ENCODE measurements at places on chromosomes 3 and 15. TPM values are rescaled to one million over a fixed set of nuclear protein-coding genes. Genes with fewer than 3 reads are reported as not detected.

- H3K4me1 ChIP-seq: no peaks in the 10 kb centered on the region
- no peak for DNase-seq
- no peaks in the 10 kb centered on the region for H3K27me3 ChIP-seq
- no peak overlapping the region for H3K27ac ChIP-seq
Measured at GRCh38 chr3:117566926-117567325, 857.3 kb downstream of the TUSC7 start.

GRCh38 chr3:127819656-127820055, 2.7 kb downstream of the MGLL start:
- H3K4me1 ChIP-seq: peaks cover 73% of the 10 kb centered on the region

GRCh38 chr3:195893044-195893395, 15.3 kb downstream of the TNK2 start:
- DNase-seq: no peak
- peaks cover 30% of the 10 kb centered on the region for H3K4me1 ChIP-seq
- H3K4me3 ChIP-seq: no peak overlapping the region
- H3K27ac ChIP-seq: peak overlapping the region; percentile 63

GRCh38 chr15:65954289-65954741, 85.0 kb downstream of the RAB11A start:
- DNase-seq: no peak
- H3K4me3 ChIP-seq: no peak overlapping the region
- H3K36me3 ChIP-seq: no peaks in the 10 kb centered on the region
- H3K4me1 ChIP-seq: no peaks in the 10 kb centered on the region
- H3K27ac ChIP-seq: no peak overlapping the region

GRCh38 chr15:40933517-40933902, 4.4 kb downstream of the DLL4 start:
- H3K4me3 ChIP-seq: no peak overlapping the region
- H3K36me3 ChIP-seq: peaks cover 34% of the 10 kb centered on the region
- H3K27me3 ChIP-seq: peaks cover 25% of the 10 kb centered on the region

DNA sequence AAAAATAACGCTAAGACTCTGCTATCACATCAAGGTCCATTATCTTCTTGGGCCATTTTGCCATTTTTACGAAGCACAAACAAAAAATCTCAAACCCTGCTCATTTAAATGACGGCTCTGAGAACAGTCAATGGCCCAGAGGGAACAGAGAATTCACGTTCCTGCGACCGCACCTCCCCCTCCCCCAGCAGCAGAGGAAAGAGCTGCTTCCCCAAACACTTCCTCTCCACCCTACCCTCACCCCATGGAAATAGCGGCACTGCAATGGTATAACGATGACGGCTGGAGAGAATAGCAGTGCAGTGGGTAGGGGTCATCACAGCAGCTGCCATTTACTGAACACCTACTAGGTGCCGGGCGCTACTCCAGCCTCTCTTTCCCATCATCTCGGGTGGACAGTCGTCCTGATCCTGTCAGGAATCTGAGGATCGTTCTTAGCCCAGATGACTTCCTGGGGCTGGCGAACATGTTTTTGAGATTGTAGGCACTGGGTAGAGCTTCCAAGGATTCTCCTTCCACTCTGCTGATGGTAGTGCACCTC, 113.3 kb downstream of the IQSEC1 start:
- H3K36me3 ChIP-seq: peaks cover 3% of the 10 kb centered on the region
- H3K27me3 ChIP-seq: no peaks in the 10 kb centered on the region
- H3K4me1 ChIP-seq: peaks cover 43% of the 10 kb centered on the region
- no peak for DNase-seq

ZKSCAN7 gene
- polyA plus RNA-seq: 8.4 TPM
